ENCODE measurements at places on chromosomes 12 and 14.

DNA sequence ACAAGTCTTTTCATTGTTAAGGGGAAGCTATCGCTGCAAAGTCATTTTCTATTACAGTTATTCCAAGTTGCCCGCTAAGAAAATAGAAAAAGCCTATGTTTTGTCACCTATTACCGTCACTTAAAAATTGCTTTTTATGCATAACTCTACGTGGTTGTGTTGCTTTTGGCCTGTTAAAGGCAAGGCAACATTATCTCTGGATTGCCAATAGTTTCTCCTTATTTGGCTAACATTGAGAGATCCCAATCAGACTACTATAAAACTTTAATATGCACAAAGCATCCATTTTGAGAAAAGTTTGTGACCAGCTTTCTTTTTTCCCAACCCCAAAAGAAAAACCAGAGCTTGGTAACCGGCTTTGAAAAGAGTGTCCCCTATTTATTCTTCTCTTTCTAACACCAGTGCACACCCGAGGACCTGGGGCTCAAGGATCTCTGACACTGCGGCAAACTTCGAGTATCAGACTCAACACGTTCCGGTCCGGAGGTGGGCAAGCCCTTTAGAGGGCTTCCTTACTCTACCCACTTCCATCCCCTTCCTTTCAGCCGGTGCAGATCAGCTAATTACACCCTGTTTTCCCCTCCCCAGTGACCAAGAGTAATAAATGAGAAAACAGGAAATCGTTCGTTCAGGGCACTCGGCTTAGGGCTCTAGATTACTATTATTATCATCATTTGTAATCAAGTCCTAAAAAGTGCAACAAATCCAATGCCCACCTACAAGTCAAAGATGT, 1.2 kb downstream of the PPP1R12A start:
- DNase-seq = peak; percentile 63

GRCh38 chr14:53472306-53472705, 319.2 kb upstream of the DDHD1 start:
- DNase-seq = no peak

DNA sequence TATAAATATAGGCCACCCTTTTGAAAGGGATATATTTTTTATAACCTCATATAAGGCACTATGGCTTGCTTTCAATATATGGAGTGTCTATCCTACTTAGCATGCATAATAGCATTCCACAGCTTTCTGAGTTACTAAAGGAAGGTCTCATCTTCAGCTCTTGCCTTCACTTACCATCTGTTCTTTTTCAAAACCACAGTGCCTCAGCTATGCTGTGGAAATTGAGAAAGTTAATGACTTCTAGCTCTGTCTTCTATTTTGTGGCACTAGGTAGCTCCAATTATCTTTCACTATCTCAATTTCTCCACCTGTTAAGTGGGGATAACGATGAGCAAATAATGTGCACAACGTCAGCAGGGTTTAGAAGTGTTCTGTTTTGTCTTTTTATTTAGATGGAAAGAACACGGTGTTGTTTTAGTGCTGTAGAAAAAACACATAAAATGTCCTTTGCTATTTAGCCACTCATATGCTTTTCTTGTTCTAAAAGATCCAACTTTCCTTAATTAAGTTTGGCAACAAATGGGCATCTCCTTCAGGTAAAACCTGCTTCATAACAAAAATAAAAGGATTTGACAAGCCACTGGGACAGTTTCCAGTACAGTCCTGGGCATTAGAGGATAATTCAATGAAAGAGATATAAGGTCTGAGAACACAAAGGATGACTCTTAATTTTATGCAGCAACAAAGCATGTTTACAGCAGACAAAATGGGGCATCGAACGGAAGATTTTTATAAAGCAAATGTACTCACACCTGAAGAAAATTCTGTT, 462.0 kb upstream of the SYT1 start:
- DNase-seq = no peak

- no peak for DNase-seq
Observed at GRCh38 chr14:30084811-30085210, 157.2 kb upstream of the PRKD1 start.

DNA sequence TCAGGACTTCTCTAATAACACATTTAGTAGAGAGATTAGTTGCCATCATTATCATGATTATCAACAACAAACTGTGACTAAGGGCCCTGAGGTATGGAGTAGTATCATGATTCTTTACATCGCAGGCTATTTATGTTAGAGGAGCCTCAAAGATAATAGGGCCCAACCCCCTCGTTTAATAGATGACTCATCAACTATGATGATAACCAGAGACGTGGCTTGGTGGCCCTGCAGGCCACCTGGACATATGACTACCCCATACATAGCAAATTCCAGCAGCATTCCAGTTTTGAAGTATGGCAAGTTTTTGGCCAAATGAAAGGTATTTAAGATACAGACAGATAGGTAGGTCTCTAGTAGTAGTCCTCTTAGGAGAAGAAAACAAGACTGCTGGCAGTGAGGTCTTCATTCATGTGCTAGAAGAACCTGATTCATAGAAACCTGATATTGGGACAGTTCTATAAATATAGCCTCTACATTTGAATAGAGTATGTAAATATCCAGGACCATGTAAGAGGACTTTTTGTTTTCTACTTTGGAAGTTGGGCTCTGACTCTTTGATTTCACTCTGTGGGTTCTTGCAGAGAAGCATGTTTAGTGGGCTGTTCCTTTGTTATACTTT, 5.6 kb downstream of the RIC8B start:
- no peak for DNase-seq

DNA sequence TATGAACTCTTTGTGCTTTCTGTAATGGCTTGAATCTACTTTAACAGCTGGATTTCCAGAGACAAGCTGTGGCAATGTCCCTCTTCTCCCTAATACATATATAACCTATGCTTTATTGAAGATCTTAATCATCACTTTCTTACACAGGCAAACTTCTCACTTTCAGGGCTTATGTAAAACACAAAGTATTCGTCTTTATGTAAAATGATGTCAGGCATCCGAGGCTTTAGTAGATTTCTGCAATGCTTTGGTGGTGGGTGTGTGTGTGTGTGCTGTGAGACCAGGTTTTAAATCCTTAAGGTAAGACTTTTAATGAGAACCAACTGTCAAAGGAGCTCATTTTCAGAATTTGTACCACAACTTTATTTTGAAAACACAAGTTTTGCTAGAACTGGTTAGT, 70.0 kb upstream of the HMGA2 start:
- no peak for DNase-seq

GRCh38 chr14:99389174-99389826, 91.4 kb downstream of the SETD3 start:
- DNase-seq = no peak

DNA sequence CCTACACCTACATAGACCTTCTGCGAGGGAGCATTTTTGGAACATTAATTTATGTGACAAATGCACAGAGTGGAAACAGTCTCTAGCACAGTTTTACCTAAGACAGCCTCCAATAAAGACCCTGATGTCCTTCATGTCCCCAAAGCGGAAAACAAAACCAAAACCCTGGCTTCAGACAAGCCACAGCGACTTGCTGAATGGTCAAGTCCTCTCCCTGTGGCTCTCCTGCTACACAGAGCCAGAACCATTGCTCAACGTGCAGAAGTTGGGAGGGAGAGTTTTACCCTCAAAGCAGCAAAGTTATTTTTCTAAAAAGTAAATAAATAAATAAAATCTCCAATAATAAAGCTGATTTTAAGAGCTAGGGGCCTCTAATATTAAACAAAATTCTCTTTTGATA, 135.0 kb upstream of the TMEM132C start:
- DNase-seq = no peak

- no peak for DNase-seq
Observed at GRCh38 chr14:35576260-35576659, 42.3 kb downstream of the INSM2 start.

GRCh38 chr12:130192642-130193345, 30.5 kb downstream of the FZD10 start:
- no peak for DNase-seq

GRCh38 chr14:103597623-103598377, 31.2 kb upstream of the KLC1 start:
- no peak for DNase-seq

DNA sequence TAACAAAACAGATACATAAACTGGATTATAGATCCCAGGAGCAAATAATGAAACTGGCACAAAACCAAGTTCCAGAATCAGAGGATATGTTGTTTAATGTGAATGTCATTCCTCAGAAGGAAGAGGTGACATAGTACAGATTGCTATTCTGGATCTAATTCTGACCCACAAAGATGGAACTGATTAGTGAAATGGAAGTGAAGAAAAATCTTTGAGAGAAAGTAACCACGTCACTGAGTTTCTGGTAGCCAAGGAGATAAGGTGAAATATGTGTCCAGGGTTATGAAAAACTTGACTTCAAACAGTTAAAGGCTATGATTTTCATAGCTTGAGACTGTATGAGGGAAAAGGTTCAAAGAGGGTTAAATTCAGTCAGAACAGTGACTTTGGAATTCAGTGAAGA, 8.3 kb downstream of the OR10AD1 start:
- no peak for DNase-seq

- no peak for DNase-seq
Observed at GRCh38 chr14:81363746-81364378, 36.3 kb downstream of the STON2 start.

- no peak for DNase-seq
Observed at GRCh38 chr14:73342670-73343069, 105.4 kb downstream of the PAPLN start.

DNA sequence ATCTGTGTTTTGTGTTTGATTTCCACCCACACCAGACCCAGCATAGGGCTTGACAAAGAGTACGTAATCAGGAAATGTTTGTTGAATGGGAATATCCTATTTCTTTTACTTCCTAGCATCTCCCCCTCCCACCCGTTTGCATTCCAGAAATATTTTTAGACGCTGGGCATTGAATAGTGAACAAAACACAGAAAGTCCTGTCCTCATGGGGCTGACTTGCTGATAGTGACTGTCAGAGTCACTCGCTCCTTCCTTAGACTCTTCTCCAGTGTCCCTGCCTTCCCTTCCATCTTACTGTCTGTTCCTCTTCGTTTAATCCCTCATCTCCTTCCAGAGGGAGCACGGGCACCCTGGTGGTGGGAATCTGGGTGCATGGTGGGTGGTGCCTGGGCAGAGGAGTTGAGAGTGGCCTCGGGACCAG, 53.6 kb downstream of the SLC25A47 start:
- DNase-seq = peak; percentile 39

GRCh38 chr12:54603173-54603814, 14.8 kb upstream of the PPP1R1A start:
- DNase-seq = peak; percentile 83

DNA sequence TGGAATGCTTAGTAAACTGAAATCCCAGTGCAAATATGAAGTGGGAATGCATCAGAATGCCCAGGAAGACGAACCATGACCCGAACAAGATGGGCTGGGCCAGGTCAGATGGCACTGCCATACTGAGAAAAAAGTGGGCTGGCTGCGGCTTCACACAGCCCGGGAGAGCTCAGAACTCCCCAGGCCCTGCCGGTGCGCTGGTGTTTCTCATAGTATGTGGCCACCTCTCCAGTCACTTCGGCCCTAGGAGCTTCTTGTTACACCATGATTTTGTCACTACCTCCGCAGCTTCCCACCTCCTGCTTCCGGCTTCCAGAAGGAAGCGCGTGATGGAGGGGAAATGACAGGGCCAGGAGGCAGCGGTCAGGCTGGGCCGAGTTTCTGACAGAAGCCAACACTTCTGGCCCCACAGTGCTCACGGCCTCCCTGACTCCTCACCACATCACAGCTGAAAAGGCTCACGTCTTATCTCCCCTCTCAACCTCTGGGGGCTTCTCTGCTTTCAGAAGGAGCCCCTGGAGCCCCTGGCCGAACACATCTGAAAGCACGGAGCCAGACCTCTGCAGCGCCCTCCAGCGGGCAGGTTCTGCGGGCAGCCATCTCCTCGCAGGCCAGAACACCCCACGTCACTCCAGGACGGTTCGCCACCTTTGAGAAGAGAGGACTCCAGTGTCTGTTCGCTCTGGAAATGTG, 30.7 kb downstream of the DAD1 start:
- DNase-seq = no peak

DNA sequence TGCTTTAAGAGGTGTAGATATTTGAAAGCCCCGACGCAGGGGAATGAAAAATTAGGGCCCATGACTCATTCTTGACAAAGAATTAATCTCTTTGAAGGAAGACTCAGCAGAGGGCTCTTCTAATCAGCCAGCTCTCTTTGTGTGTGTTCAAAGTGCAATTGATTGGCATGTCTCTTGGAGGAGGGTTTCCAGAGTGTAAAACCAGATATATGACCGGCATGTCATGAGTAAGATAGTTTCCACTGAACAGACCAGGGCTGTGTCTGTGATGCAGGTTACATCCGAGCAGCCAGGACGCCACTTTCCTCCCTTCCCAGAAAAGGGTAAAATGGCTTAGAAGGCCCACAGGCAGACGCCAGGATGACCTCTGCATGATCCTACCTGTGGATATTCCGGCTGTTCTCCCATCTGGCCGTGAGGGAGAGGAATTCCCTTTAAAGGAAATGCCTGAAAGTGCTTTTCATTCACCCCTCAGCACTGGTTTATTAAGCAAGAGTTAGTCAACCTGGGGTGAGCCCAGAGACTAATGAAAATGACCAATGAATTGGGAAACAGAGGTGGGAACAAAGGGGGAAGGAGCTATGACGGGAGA, 7.2 kb upstream of the KRT75 start:
- DNase-seq = no peak

- DNase-seq = no peak
Observed at GRCh38 chr14:61977217-61977616, 215.0 kb downstream of the SNAPC1 start.

- DNase-seq = no peak
Observed at GRCh38 chr14:101561145-101561896, at the start of gene DIO3. Gene DIO3 (plus strand): TSS chr14:101561495.

- DNase-seq = peak; percentile 15
Observed at GRCh38 chr12:118925407-118925806, 55.9 kb upstream of the SRRM4 start.

GRCh38 chr12:54980341-54980740, 4.2 kb downstream of the TESPA1 start:
- DNase-seq = no peak
